ENCODE measurements at places on chromosomes 11 and 22.

- DNase-seq: no peak
Measured at GRCh38 chr22:26837784-26838470, 180.5 kb downstream of the MIAT start.

DNA sequence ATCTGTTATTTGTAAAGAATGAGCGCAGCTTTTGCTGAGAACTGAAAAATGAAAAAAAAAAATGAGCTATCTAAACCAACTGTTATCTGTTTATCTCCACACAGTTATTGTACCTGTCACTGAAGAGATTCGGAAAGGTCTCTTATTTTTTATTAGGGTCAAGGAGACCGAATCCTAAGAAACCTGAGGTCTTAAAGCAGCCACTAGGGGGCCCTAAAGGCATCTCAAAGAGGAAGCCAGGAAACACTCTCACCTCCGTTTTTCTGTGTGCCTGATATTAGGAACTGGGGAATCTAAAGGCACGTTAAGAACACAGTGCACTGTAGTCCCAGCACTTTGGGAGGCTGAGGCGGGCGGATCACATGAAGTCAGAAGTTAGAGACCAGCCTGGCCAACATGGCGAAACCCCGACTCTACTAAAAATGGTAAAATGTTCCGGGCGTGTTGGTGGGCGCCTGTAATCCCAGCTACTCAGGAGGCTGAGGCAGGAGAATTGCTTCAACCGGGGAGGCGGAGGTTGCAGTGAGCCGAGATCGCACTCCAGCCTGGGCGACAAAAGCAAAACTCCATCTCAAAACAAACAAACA, 3.5 kb upstream of the LARGE1 start:
- no peak for DNase-seq

DNA sequence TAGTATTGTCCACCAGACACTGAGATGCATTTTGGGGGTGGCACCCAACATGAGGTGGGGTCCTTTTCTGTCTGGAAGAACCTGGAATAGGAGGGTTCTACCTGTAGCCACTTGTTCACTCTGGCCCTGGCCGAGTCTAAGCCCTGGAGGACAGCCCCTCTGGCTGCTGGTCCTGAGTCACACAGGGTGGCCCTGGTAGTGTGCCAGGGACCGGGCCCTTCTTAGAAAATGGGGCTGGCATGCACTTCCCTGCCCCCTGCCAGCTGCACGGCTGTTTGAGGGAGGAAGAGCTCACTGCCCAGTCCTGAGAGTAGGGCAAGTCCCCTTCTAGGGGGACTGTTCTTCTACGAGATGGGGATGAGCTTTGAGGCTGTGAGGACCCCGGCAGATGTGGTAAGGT, 2.2 kb downstream of the PLCB3 start:
- DNase-seq: no peak

- no peak for DNase-seq
Measured at GRCh38 chr22:31812977-31813605, 59.3 kb downstream of the DEPDC5 start.

DNA sequence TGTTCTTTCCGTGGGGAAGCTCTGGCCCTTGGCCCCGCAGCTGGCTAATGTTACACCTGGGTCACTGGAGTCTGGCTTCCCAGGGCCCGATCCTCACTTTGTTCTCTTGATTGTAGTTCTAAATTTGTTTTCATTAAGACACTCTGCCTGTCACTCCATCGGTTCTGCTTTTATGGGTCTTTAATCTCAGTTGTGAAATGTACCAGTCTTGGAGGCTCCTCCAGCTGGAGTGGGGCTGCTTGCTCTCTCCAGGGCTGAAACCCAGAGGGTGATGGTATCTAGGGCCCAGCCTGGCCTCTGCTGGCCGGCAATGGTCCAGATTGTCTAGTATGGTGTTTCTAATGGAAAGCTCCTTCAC, 352.9 kb downstream of the TENM4 start:
- no peak for DNase-seq

- DNase-seq: no peak
Measured at GRCh38 chr11:77171885-77172665, 44.0 kb downstream of the MYO7A start.

DNA sequence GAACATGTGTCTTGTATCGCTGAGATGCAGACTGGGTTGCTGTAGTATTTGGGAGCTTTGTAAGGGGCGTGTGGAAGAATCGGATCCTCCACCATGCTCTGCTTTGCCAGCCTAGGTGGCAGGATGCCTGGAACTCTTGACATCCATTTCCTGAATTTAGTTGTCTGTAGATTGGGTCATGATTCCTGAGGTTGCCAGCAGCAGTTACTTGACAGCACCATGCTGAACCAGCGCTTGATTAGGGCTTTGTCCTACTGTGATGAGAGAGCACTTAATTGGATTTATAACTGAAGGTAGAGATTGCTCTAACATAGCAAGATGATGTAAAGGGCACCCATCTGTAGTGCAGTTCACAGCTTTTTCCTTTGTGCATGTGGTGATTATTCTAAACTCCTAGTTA, 75.6 kb upstream of the HORMAD2 start:
- DNase-seq: no peak

GRCh38 chr11:803770-804598, 1.0 kb downstream of the PIDD1 start:
- no peak for DNase-seq

DNA sequence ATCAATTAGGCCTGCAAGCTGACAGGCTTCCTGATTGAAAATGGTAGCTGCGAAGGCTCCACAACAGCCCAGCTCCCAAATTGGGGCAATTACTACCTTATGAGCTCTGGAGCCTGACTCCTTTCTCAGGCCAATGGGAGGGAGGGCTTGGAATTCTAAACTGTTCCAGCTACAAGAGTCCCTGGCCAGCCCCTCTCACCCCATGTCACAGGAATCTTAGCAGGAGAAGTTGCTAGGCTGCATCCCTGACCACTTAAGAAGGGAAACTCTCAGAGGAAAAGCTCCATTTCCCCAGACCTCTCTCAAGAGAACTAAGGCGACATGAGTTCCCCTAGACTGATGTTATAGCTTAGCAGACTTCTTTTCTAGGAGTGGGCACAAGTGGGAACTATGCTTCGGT, 4.9 kb downstream of the LRP4 start:
- no peak for DNase-seq

DNA sequence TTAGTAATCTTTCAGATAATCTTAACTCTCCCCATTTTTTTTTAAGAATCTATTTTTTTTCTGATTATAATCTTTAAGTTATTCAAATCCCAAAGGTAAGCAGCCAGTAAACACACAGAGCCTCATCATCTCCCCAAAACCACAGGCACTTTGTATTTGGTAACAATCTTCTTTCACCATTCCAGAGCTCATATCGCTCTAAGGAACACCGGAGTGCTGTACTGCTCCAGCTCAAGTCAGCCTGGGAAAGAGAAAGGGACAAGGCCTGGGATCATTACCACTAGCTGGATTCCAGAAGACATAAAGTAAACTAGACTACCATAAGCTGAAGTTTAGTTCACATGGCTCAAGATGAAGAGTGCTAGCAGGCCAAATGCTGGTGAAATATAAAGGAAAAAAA, 73.0 kb upstream of the APOA1 start:
- no peak for DNase-seq

- DNase-seq: no peak
Measured at GRCh38 chr11:94183886-94184264, 55.2 kb downstream of the PANX1 start.

DNA sequence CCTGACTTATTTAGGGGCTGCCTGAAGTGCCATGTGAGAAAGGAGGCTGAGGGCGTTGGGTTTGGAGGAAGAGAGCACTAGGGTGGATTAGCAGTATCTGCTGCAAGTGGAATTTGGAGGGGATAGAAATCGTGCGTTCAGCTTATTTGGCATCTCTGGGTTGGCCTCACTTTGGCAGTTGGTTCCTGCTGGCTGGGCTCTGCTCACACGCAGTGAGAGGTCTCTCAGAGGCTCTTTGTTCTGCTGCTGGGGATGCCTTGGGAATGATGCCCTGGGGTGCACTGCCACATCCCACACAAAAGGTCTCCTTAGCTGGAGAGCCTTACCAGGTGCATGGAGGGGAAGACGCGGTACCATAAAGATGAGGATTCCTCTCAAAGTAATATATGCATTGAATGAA, 17.7 kb upstream of the MICAL2 start:
- DNase-seq: no peak

Data from cortex of kidney (tissue), 1 donor.